Osteocyte (in vitro differentiated cells): ENCODE measurements at places on chromosomes 3 and 15. TPM values are rescaled to one million over a fixed set of nuclear protein-coding genes. Genes with fewer than 3 reads are reported as not detected.

DNA sequence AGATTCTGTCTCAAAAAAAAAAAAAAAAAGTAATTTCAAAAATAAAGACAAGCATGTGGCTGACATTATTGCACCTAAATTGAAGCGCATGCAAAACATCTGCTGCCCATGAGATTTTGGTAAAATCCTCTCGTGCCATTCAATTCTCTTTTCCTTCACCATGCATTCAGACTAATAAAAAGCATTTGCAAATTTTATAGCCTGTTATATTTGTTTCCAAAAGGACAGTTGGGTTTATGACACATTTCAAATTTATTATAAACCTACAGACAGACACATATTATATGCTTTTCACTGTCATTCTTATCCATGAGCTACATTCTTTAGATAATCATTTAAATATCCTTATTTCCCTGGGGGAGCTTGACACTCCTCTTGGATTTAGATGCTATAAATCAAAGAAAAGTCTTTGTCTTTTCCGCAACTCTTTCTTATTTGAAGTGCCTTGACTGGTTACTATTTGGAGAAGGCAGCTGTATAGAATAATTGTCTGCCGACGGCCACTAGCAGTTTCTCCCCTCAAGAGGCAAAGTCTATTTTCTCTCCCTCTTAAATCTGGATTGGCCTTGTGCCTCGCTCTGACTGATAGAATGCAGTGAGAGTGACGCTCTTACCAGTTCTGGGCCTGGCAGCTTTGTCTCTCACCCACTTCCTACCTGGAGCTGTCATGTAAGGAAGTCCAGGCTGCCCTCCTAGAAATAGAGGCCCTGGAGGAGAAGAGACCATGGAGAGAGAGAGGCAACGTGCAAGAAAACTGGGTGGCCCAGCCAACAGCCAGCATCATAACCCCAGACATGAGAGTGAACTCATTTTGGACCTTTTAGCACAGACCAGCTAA lies 6.8 kb upstream of the LRIG1 start:
- no peak for DNase-seq
- H3K27ac ChIP-seq: no peak overlapping the region
- H3K36me3 ChIP-seq: no peaks in the 10 kb centered on the region
- H3K4me1 ChIP-seq: peaks cover 11% of the 10 kb centered on the region

DNA sequence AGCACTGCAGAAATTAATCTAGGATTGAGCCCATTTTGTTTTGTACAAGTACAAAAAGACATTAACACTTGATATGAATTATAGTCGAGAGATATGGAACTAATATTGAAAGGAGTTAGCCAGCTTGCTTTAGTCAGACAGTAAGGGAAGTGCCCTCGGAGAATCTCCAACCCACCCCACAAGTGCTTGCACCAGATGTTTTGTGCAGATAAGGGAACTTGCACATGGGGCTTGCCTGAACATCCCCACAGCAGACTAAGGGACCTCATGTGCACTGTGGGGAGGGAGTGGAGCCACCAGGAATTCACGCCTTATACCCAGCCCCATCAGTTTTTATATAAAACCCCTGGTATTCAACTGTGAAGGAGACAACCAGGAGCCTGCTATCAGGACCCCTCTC lies 122.3 kb downstream of the EFHB start:
- no peaks in the 10 kb centered on the region for H3K4me1 ChIP-seq
- no peaks in the 10 kb centered on the region for H3K36me3 ChIP-seq
- H3K27ac ChIP-seq: no peak overlapping the region
- no peak for DNase-seq
- H3K27me3 ChIP-seq: peaks cover 5% of the 10 kb centered on the region

DNA sequence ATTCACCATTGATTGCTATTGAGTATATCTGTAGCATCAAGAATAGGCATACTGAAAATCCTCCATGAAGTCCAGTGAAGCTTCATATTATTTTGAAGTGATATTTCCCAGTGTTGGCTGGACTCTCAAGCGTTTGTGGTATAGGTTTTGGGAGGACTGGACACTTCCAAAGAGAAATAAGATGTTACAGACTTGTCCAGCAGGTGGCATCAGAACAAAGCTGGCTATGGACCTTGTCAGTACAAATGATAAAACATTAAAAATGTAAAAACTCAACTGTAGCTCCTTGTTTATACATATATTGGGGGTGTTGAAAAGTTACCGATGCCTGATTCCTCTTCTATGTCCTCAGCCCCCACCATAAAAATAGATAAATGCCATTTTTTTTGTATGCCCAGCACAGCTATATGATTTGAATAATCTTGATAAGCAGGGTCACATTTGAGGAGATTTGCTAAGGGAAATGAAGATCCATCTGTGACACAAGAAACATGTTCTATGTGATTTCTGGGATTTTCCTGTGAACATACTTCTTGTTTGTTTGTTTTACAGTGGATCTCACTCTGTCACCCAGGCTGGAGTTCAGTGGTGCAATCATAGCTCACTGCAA lies 54.5 kb upstream of the GOLGA6B start:
- no peak for DNase-seq
- H3K4me3 ChIP-seq: no peak overlapping the region
- H3K27ac ChIP-seq: no peak overlapping the region
- H3K4me1 ChIP-seq: no peaks in the 10 kb centered on the region
- no peaks in the 10 kb centered on the region for H3K27me3 ChIP-seq
- no peaks in the 10 kb centered on the region for H3K36me3 ChIP-seq

Gene ZBTB47
- total RNA-seq: 26.7 and 29.2 TPM in 2 replicates

Gene FOXL2NB
- 0.21 TPM in 1 of 2 replicates, not detected in the other for total RNA-seq

DNA sequence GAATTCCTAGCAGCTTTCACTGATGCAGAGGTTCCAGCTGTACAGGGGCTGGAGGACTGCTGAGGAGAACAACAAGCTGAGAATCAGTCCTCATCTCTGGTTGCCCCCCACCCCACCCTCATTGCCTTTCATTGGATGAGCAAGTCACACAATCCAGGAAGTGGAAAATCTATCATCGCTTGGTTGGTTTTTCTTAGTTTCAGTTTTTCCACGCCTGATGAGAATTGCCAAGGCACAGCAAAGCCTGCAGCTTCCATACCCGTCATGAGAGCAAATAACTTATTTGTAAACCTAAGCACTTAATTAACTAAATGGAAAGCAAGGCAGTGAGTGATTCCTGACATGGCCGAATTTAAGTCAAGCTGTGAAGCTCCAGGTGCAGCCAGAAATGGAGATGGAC lies 21.4 kb upstream of the LIPC start:
- DNase-seq: no peak
- H3K4me3 ChIP-seq: no peak overlapping the region
- no peaks in the 10 kb centered on the region for H3K27me3 ChIP-seq
- no peaks in the 10 kb centered on the region for H3K36me3 ChIP-seq

GRCh38 chr15:69991551-69991980 lies 106.2 kb downstream of the TLE3 start:
- no peak for DNase-seq
- no peak overlapping the region for H3K4me3 ChIP-seq
- H3K27ac ChIP-seq: no peak overlapping the region
- H3K36me3 ChIP-seq: no peaks in the 10 kb centered on the region

DNA sequence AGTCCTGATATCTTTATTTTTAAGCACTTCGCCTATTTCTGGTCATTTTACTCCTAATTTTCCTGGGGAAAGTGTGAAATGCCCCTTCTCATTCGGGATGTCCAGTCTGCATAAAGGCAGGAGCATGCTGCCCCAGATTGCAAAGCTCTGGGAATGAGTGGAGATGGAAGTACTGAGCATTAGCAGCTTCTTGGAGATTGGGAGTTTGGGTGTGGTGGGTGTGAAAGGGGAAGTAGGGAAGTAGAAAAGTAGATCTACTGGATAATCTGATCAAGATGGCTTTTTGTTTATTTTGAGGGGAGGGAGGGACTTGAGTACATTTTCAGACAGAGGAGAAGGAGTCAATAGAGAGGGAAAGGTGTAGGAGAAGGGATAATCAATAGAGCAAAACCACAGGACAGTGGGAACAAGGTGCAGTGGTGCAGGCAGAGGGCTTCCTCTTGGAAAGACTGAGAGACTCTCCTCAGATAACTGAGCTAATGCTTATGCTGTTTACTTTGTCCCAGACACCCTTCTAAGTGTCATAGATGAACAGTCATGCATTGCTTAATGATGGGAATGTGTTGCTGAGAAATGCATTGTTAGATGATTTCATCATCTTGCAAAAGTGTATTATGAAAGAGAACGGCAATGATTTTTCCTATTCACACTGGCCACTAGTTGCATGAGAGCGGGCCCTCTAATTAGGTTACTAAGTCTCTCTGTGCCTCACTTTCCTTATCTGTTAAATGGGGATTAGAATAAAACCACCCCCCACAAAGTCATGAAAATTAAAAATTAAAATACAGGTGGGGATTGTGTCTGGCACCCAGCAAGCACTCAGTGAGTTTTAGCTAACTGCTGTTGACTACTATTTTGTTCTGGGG lies 45.5 kb downstream of the PHLDB2 start:
- no peaks in the 10 kb centered on the region for H3K27me3 ChIP-seq
- peak overlapping the region; percentile 89 for H3K27ac ChIP-seq
- no peak overlapping the region for H3K4me3 ChIP-seq
- no peak for DNase-seq
- H3K36me3 ChIP-seq: peaks cover 58% of the 10 kb centered on the region
- peaks cover 33% of the 10 kb centered on the region for H3K4me1 ChIP-seq
